ENCODE measurements at places on chromosomes 5 and 9.

DNA sequence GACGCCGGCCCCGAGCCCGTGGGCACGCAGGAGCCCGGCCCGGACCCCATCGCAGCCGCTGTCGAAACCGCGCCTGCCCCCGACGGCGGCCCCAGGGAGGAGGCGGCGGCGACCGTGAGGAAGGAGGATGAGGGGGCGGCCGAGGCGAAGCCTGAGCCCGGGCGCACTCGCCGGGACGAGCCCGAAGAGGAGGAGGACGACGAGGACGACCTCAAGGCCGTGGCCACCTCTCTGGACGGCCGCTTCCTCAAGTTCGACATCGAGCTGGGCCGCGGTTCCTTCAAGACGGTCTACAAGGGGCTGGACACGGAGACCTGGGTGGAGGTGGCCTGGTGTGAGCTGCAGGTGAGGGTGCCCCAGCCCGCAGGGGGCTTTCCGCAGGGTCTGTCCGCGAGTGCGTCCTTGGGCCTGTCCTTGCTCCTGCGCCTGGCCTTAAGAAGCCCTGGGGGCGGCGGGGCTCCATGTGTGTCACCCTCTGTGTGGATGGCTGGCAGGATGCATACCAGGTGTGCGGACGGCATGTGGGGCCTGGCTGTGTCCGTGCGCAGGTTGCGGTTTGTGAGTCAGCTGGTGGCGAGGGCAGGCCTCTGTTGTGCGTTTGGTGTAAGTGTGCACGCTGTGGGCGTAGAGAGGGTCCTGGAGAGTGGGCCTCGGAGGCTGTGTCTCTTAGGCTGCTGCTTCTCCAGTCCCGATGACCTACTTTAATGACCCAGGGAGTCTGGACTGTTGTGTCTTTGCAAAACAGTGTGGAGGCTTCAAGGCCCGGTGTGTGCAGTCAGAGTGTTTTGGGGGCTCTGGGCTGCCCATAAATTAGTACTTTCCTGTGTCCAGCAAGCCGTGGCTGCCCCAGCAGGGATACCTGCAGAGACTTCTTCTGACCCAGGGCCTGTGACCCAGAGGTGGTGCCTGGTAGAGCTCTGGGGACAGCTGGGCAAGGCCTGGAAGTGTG, 1.6 kb downstream of the WNK2 start:
- no peak for DNase-seq

DNA sequence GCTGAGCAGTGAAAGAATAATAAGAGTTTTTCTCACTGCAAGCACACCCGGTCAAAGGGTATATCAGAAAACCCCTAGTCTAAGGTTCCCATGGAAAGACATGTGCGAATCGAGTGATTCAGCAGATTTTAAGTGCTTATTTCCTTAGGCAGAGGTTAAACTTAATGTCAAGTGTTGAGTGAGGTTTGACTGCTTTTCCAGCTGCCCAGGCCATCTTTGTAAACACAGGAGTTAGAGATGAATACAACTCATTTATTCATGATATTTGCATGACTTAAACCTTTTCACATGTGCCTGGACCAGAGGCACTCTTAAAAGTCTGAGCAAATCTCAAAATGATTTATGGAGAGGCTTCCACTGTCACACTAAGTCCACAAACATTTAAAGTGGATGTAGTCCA, 137.8 kb upstream of the RGMB start:
- DNase-seq: no peak

GRCh38 chr9:88197781-88198340, 59.6 kb upstream of the SPATA31C2 start:
- DNase-seq: no peak

GRCh38 chr5:18560602-18561001, 926.3 kb downstream of the TAF11L14 start:
- no peak for DNase-seq

- DNase-seq: no peak
Observed at GRCh38 chr5:137887831-137888230, 1.4 kb upstream of the PKD2L2 start.

- DNase-seq: no peak
Observed at GRCh38 chr5:150469718-150470469, 20.4 kb upstream of the RPS14 start.

DNA sequence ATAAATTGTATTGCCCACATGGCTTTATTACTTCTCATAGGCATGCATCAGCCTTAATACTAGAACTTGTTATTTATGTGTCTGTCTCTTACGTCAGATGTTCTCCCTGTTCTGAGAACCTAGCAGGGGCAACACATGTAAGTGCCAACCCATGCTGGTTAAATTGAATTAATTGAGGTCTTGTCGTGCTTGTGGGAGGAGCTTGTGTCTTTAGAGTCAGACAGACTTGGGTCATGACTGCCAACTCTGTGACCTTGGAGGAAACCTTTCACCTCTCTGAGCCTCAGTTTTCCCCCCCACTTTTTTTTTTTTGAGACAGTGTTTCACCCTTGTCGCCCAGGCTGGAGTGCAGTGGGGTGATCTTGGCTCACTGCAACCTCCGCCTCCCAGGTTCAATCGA, 2.2 kb upstream of the MEGF9 start:
- no peak for DNase-seq

DNA sequence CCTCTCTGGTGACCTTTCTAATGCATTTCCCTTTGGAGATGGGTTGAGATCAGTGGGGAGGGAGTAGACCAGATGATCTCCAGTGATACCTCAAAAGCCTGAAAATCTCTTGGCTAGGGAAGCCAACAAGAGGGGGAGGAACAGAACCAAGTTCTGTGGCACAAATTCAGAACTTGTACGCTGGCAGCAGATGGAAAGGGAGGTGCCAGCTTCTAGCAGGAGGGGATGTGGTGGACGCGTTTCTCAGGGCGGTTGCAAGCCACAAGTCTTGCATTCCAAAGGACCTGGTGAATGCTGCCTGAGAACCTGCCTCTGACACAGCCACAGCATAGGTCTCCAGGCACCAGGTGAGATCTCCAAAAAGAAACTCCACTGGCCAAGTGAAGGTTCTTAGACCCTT, 13.4 kb downstream of the SLIT3 start:
- DNase-seq: no peak

- no peak for DNase-seq
Observed at GRCh38 chr9:89593727-89594427, 10.9 kb upstream of the GADD45G start.

- no peak for DNase-seq
Observed at GRCh38 chr9:129987047-129987446, 55.9 kb downstream of the FNBP1 start.

- no peak for DNase-seq
Observed at GRCh38 chr9:100652850-100653249, 75.0 kb downstream of the CAVIN4 start.

DNA sequence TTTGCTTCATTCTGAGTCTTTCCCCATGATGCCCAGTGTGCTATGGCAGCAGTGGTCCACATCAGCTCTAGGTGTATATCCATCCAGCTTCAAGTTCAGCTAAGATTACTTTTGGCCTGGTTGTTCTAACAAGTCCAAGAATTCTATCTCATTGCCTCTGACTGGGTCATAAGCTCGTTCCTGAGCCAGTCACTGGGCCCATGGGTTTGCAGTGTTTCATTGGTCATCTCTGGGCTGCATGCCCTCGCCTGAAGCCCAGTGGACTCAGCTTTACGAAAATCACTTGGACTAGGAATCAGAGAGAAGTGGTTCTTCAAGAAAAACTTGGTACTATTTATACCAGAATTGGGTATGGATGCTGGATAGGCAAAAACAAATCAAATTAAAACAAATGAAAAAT, 16.1 kb upstream of the ARHGAP26 start:
- no peak for DNase-seq

DNA sequence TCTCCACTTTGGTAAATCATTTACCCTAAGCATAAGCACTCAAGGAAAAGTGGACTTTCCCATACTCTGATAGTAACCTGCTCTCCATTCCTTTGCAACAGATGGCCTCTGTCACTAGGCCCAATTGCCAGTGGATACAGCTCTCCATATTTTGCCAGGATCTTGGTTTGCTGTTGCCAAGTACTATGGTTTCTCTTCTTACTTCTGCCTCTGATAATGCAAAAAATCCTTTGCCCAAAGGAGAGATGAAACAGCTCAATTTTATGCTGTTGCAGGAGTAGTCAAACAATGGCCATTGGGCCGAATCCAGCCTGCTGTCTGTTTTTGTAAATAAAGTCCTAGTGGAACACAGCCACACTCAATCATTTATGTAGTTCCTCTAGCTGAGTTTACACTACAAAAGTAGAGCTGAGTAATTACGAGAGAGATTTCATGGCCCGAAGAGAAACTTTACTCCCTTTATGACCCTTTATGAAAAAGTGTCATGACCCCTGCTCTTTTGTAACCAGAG, 92.5 kb downstream of the HTR4 start:
- DNase-seq: no peak

GRCh38 chr5:170287532-170287931, 10.0 kb downstream of the LCP2 start:
- DNase-seq: no peak

GRCh38 chr9:38620483-38621433, at the start of gene ANKRD18A:
Gene ANKRD18A (minus strand): TSS chr9:38620596. CDS start chr9:38620285, 311 bp downstream.
- DNase-seq: peak; percentile 41

DNA sequence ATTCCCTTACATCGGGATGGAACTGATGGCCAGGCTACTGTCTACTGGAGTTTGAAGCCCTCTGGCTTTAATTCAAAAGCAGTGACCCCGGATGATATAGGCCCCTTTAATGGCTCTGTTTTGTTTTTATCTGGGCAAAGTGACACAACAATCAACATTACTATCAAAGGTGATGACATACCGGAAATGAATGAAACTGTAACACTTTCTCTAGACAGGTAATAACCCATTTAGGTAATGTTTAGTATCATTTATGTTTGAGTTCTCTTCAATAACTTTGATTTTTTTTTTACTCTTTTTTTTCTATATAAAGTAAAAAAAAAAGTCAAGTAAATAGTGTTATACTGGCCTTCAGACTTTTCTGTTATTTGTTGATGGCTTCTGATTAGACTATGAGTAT, 79.1 kb downstream of the ADGRV1 start:
- no peak for DNase-seq

- DNase-seq: no peak
Observed at GRCh38 chr9:123359106-123359505, 3.1 kb downstream of the CRB2 start.

Measured in activated naive CD4-positive, alpha-beta T cell (primary cell).